Tongue (tissue), 3 donors: ENCODE measurements at places on chromosomes 6 and 20. TPM values are rescaled to one million over a fixed set of nuclear protein-coding genes. Genes with fewer than 3 reads are reported as not detected.

The NKX2-2 gene
- 0.21 TPM for total RNA-seq

The SLCO4A1 gene
- total RNA-seq, result 4.1 TPM

DNA sequence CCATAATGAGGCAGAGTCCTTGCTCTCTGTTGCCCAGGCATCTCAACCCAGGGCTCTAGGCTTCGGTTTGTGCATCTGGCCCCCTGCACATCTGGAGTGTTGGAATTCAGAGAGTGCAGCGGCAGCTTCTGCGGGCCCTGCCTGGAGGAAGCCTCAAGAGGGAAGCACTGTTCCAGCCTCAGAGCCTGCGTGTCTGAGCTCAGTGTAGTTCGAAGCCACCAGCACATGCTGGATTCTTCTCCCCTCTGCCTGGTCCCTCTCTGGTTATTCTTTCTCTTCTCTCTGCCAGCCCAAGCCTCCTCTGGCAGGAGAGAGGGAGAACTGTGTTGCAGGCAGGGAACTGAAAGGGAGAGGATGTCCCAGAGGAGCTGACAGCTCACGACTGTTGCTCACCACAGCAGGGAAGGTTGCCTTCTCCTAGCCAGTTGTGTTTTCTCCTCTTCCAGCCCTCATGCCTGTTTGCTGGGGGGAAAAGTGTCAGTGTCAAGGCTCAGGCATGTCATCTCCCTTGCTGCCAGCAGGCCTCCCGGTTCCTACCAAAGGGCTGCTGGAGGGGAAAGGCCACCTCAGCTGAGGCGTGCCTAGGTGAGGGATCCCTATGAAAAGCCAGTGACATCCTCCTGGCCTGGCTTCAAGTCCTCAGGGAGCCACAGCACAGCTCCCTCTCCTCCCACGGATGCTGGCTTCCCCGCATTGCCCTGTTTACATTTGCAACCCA is 126.0 kb upstream of the LRFN2 start:
- DNase-seq, result no peak

- peak; percentile 49 for DNase-seq
These were observed 7.7 kb downstream of the ZNFX1 start for GRCh38 chr20:49270177-49270576.

The VIP gene
- 1.8 TPM for total RNA-seq

The PFDN4 gene
- 53.7 TPM for total RNA-seq

The OSTM1 gene
- total RNA-seq, result 13.1 TPM

The SMPDL3A gene
- total RNA-seq, result 11.3 TPM

- no peak for DNase-seq
These were observed 38.3 kb downstream of the DAAM2 start for GRCh38 chr6:39830444-39830843.

The ULBP1 gene
- 0.41 TPM for total RNA-seq

GRCh38 chr20:35903843-35904242 is 50.5 kb downstream of the SCAND1 start:
- no peak for DNase-seq

The PAK5 gene
- total RNA-seq, result 0.10 TPM

The ASIP gene
- total RNA-seq, result not detected

GRCh38 chr6:139265512-139266190 is 26.1 kb downstream of the TXLNB start:
- no peak for DNase-seq

DNA sequence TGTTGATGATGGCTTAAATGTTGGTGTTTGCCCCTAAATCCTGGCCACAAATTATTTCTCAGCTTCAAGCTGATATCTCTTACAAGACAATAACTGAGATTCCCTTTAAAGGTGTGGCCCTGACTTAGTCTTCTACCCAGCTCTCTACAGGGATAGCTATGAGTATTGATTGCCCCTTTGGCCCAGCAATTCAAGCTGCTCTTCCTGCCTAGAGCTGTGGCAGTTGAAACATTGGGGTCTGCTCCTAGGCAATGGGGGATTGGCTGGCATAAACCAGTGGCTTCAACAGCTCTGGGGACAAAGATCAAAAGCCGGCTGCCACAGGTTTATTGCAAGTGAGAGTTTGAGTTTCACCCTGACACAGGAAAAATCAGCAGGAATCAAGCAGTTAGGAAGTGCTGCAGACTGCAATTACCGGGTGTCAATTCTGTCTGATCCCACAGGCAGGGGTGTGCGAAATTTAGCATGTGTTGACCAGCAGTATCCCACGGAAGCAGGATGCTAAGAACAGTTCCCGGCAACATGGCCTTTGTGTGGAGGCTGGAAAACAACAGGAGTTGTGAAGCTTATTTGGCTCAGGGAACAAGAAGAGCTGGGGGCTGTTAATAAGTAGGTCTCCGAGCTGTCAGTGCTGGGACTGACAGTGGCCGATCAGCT is 66.2 kb upstream of the IYD start:
- DNase-seq, result peak; percentile 46

DNA sequence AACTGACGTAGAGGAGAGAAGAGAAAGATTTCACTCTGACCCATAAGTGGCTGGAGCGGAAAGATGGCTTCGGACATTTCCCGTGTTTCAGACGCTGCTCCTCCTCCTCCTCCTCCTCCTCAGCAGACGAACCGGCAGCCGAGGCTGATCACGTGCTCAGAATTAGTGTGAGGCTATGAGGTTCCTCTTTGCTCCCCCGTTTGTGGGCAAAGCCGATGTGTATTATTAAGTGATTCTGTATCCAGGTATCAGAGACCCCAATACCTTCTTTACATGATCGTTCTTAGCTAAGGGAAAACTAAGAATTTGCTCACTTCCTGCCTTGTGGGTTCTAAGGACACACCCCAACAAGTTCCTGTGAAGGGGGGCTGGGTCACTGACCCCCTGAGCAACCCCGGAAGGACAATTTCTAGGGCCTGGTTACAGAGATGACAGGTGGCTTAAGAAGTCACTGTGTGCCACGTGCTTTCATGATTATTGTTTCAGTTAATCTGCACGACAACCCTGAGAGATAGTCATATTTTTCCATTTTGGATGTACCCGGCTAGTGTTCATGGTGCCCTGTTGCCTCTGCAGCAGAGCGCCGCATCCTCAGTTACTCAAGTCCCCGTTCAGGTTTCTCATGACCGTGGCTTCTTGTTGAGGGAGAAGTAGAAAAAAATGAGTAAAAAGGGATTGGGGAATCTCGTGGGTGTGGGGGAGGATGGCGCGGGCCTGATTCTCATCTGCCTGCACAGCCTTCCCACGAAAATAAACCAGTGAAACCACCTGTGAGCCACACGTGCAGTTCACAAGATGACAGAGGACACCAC is 671.8 kb downstream of the QKI start:
- DNase-seq, result no peak

DNA sequence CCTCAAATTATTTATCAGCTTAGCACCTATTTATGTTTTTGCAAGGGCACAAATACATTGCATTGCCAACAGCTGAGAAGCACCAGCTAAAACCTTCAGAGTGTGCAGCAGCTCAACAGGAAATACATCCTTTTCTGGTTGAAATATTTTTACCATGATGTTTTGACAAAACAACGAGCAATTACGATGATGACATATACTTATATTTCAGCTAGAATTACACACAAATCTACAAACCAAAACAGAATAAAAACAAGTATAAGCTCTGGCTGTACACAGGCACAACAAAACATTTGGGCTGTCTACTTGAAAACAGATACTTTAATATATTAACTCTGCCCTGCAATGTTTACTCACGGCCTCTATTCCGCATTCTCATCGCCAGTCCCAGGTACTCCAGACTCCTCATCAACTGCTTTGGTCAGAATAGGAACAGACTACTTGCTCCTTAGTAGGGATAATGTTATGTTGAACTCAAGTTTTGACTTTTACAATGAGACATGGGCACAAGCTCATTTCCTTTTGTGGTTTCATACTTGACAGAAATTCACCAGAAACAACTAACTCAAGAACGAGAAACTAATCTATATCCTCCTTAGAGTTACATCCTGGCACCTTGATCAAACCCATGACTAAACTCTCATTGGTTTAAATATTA is 377.6 kb downstream of the ESR1 start:
- no peak for DNase-seq

- peak; percentile 14 for DNase-seq
These were observed 64.3 kb downstream of the EDN1 start for GRCh38 chr6:12354499-12354898.

DNA sequence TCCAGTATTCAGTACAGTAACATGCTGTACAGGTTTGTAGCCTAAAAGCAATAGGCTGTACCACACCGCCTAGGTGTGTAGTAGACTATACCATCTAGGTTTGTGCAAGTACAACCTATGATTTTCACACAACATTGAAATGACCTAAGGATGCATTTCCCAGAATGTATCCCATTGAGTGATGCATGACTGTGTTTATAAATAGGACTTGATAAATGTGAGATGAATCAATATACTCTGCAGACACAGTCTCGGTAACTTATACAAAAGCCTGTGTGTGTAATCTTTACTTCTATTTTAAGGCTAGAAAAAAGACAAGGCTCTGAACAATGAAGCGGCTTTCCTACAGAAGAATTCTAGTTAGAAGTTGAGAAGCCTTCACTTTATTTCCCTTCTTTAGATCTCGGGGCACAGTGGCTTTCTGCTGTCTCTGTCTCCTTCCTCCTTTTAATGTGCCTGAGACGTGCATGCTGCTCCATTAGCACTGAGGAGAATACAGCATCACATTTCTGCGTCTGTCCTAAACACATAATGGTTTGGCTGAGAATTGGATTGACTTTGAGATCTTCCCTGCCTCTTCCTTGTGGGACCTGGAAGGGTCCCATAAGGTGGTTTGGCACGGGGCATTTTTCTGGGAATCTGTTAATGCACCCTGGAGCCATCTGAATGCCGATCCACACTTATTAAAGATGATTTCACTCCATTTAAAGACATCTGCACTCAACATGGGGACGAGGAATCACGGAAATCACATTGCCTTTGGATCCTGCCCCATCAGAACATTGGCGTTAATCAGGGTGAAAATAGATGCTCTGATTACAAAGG is 112.5 kb downstream of the SCML4 start:
- peak; percentile 52 for DNase-seq

The POU3F2 gene
- 0.41 TPM for total RNA-seq

The GCLC gene
- total RNA-seq, result 29.6 TPM

DNA sequence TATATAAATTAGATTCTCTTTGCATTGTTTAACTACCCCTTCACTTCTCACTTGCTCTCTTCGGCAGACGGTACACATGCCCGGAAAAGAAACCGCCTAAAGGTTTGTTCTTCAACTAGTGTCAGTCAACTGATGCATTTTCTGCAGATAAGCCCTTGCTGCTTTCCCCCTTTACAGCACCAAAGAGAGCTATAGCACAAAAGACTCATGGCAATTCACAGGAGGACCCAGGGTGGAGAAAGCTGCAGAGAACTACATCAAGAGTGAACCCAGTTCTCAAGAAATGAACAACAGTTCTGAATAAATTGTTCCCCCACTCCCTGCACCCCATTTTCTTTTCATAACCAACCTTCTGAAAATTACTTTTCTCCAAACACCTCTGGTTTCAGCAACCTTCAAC is 8.9 kb downstream of the CD164 start:
- DNase-seq, result no peak

GRCh38 chr20:57317316-57317788 is 12.3 kb upstream of the SPO11 start:
- no peak for DNase-seq

DNA sequence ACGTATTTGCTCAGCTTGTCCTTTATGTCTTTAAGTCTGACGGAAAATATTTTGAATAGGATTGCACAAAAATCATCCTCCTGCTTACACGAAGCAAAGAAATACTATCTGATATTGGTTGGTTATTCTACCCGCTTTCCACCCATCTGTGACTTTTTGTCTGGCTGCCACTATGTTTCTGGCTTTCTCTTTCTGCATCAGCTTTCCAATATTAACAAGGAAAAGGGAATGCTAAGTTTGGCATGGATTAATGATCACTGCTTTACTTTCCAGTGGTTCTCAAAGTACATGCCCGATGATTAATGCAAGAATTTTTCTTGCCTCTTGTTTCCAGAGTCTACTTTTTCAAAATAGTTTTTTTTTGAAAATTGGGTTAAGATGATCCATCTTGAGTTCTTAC is 57.0 kb downstream of the RNF144B start:
- peak; percentile 21 for DNase-seq

The LRRC73 gene
- 0.51 TPM for total RNA-seq

The C6orf136 gene
- 15.5 TPM for total RNA-seq

GRCh38 chr6:52517502-52518278 is 59.2 kb downstream of the TRAM2 start:
- peak; percentile 81 for DNase-seq

GRCh38 chr6:151303231-151303630 is 63.5 kb downstream of the AKAP12 start:
- DNase-seq, result no peak

DNA sequence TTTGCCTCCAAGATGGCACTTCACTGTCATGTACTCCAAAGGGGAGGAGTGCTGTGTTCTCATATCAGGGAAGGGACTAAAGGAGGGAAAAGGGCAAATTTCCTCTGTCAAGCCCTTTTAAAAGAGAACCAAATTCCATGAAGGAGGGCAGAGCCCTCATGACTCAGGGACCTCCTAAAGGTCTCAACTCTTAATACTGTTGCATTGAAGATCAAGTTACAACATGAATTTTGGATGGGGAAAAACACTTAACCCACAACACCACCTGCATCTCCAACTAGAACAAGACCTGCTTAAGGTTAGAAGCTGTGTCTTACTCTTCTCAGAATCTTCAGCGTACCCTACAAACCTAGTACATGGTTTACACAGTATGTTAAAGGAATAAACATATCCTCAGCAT is 23.7 kb upstream of the FBXO30 start:
- DNase-seq, result no peak

The GSTA3 gene
- not detected for total RNA-seq

The SLC17A9 gene
- total RNA-seq, result 2.3 TPM

The ULBP2 gene
- total RNA-seq, result not detected

The TGM3 gene
- 14.5 TPM for total RNA-seq

DNA sequence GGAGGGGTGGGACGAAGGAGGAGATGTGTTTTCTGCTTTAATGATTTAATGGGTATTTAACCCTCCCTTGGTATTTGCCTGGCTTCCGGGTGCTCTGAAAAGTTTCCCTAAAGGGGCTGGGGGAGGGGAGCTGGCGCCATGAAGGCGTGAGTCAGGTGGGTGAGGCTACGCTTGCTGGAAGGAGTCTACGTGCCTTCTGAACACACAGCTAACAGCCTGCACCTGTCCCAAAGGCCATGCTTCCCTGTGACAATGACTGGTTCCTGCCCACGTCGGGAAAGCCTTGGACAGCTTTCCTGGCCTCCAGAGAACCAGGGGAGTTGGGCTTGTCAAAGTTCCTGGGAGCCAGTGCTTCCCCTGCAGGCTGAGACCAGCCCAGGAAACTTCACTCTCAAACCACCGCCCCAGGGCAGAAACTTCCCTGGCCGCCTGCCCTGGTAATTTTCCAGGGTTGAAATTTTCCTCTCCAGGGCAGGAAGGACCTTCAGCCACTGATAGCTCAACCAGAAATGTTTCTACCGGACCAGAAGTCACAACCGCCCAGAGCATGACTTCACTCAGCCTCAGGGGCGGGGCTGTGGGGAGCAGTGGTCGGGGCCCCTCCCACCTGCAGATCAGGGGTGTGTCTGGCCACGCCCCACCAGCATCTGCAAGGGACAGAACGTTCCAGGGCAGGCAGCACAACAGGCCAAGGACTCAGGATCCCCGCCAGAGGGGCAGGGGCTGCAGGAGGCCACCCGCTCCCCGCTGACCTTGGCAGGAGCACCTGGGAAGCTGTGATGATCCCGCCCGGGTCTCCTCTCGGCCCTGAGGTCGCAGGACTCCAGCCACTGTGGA is 18.6 kb upstream of the SLCO4A1 start:
- peak; percentile 85 for DNase-seq

The GABRR1 gene
- total RNA-seq, result 0.41 TPM
